ENCODE measurements at places on chromosomes 11 and 22. TPM values are rescaled to one million over a fixed set of nuclear protein-coding genes. Genes with fewer than 3 reads are reported as not detected.

The NLRP14 gene
- not detected for total RNA-seq

The OR6T1 gene
- total RNA-seq = not detected

The HTR3B gene
- total RNA-seq = not detected

The CDCA5 gene
- total RNA-seq = 7.1 TPM

The RFPL1 gene
- not detected for total RNA-seq

The MRE11 gene
- 21.2 TPM for total RNA-seq

The NUMA1 gene
- total RNA-seq = 238 TPM

The ACTN3 gene
- total RNA-seq = not detected

GRCh38 chr22:29205252-29205593 lies 473 bp upstream of the EMID1 start:
- H3K4me3 ChIP-seq = peak overlapping the region; percentile 62
- DNase-seq = no peak
- peaks cover 12% of the 10 kb centered on the region for H3K27me3 ChIP-seq
- peaks cover 16% of the 10 kb centered on the region for H3K4me1 ChIP-seq

DNA sequence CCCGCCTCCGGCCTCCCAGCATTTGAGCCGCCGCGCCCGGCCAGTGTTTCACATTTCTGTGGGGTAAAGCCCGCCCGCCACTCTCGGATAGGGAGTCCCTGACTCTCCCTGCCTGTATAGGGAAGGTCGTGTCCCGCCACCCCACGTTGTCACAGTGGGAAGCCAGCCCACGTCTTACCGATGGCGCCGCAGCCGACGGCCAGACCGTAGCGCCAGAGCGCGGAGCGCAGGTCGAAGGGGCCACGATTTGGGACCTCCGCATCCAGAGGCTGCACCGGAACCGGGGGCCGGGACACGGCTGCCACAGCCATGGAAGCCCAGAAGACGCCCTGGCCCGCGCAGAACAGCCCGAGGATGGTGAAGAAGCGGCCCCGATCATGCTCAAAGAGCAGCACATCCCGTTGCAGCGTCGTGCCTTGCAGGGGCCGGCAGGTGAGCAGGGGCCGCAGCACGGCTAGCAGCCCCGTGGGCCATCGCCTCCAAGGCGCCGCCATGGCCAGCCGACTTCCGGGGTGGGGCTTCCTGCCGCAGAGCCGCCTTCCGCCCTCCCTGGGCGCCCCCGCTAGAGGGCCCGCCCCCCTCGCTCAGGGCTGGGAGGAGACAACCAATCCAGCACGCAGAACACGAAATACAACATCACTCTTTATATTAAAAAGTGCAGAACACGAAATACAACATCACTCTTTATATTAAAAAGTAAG lies at the start of gene TMEM223:
Gene TMEM223 (minus strand): TSS at position 506 of the 701 bp plus-strand sequence. CDS start 12 bp downstream, at position 494.
- peaks cover 28% of the 10 kb centered on the region for H3K36me3 ChIP-seq
- DNase-seq = peak; percentile 95
- peak within 1 kb of the TSS; percentile 87 for H3K27ac ChIP-seq
- no peaks in the 10 kb centered on the region for H3K27me3 ChIP-seq
- H3K4me3 ChIP-seq = peak within 1 kb of the TSS; percentile 85

DNA sequence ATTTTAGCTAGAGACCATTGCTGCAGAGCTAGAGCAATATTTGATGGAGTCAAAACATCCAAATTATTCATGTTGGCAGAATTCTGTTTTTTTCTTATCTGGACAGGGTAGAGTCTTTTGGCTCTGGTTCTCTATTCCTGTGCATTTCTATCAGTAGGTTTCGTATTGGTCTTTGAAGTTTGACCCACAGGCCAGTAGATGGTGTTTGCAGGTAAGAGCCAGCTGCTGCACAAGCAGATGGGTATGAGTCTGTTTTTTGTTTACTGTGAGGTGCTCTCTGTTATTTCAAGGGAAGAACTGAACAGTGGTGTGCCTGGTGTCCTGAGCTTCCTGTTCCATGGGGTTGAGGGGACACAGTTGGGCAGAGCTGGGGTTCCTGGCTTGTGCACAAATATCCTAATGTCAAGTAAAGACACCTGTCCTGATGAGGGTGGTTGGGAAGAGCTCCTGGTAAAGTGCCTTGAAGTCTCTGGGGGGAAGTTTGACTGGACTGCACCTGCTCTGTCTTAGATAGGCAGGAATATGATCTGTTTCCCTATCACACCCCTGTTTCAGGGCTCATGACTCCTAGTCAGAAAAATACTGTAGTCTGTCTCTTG lies 34.0 kb upstream of the SLC22A25 start:
- no peak for DNase-seq
- H3K36me3 ChIP-seq = no peaks in the 10 kb centered on the region
- no peak overlapping the region for H3K4me3 ChIP-seq
- no peaks in the 10 kb centered on the region for H3K4me1 ChIP-seq

DNA sequence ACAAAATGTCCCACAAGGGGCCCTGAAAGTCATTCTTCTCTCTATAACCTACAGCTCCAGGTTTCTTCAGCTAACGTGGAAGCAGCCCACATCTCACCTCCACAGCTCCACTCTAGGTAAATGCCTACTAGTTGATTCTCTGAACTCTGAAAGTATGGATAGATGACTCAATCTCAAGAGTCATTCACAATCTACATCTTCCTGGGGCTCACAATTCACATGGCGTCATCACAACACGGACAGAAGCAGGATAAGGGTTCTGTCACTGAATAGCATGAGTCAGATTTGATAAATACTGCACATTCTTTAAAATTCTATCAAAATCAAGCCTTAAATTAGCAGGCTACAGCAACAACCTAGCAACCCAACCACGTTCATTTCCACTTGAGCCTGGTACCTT lies 96.3 kb downstream of the PLEKHA7 start:
- H3K27me3 ChIP-seq = peaks cover 7% of the 10 kb centered on the region
- no peak overlapping the region for H3K27ac ChIP-seq
- H3K4me3 ChIP-seq = no peak overlapping the region
- H3K36me3 ChIP-seq = peaks cover 2% of the 10 kb centered on the region

DNA sequence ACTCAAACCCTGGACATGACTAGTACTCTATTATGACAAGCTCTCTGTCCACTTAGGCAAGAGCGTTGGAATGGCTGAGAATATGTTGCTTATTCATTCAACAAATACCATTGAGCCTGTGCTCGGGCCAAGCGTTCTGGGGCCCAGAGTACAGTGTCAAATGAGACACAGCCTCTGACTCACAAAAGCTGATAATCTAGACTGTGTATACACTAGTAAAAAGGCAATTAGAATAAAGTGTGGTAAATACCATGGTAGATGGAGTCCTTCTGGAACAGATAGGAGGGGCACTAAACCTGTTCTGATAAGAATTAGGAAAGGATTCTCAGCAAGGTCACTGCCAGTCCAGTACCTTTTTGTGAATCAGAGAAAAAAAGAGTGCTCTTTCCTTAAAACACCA lies 24.7 kb downstream of the KCNE3 start:
- H3K4me1 ChIP-seq = peaks cover 49% of the 10 kb centered on the region
- no peak overlapping the region for H3K4me3 ChIP-seq
- no peaks in the 10 kb centered on the region for H3K27me3 ChIP-seq
- no peaks in the 10 kb centered on the region for H3K36me3 ChIP-seq
- DNase-seq = no peak
- H3K27ac ChIP-seq = no peak overlapping the region
